Hypothalamus (tissue), 51 donors: ENCODE measurements at places on chromosomes 4 and X.

DNA sequence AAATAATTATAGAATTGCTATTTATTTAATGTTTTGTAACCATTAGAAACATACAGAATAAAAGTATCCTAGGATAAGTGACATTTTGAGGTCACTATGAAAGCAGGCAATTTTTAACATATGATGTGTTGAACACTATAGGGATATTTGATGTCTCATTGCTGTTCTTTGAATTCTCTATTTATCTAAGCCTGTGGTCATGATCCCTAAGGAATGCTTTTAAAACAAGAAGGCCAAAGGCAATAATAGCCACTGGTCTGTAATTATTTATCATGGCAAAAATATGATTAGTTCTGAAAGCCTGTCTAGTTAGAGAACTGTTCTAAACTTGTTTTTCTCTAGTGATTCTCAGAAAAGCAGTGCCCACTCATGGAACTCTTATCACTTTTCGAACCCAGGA is 186.6 kb downstream of the RPA4 start:
- DNase-seq = no peak

DNA sequence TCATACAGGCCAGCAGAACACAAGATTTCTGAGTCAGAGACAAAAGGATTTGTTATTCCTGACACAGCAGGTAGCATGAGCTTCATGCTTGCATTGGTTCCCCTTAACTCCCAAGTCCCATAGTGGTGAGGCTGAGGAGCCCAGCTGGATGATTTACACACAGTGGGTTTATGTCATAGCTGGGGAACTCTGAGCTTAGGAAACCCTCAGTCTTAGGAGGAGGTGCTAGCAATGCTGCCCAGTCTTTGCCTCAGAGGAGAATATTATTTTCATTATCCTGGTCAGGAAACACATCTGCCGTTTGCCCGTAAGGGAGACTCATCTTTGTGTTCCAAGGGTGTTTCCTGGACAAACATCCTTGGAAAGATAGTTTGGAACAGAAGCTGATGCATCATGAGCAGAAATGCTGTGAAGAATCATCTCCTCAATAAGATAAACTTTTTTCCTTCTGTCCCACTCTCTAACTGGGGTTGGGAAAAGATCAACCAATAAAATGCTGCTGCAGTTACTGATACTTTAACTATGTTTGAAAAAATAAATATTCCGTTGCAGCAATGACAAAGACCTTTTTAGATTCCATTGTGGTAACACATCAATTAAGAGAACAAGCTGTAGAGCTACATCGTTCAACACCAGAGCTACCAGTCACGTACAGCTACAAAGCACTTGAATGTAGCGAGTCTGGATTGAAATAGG is 146.8 kb downstream of the DCLK2 start:
- DNase-seq = no peak

- DNase-seq = no peak
Observed at GRCh38 chrX:73563738-73564068, 706 bp downstream of the CHIC1 start.

GRCh38 chrX:20567108-20567507 is 300.4 kb upstream of the RPS6KA3 start:
- DNase-seq = no peak

DNA sequence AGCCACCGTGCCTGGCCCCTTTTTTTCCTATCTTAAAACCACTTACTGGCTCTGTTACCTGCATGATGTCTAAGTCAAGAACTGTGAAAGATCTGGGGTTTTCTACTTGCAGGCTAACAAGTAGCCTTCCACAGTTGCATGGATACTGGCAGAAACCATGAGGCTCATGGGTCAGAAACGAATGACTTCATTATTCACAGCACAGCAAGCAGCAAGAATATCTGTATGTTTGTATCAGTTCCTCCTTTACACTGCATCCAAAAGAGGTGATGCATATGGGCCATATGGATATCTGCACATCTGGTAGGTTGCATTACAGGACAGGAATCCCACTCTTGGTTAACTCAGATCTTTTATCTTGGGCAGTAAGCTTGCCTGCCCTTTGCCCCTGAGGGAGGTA is 154.9 kb upstream of the NUDT6 start:
- DNase-seq = no peak

- DNase-seq = no peak
Observed at GRCh38 chrX:111191598-111191997, 78.7 kb downstream of the CAPN6 start.

GRCh38 chr4:48047421-48047844 is 30.9 kb downstream of the NIPAL1 start:
- no peak for DNase-seq

DNA sequence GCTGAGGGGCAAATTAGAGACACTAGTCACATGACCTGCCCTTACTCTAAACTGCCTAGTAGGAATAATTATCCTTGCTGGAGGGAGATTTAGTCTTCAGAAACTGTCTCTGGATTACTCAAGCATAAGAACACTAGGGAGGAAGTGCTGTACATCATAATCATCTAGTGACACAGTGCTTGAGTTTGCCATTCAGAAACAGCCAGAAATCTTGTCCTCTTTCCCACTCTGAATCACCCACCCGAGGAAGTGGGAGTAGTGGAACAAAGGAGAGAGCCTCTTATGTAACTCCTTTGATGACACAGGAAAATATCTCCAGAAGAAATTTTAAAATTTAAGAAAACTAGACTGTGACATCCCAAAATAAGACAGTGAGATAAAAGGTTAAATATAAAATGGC is 69.3 kb upstream of the PCDH19 start:
- DNase-seq = no peak

- DNase-seq = no peak
Observed at GRCh38 chrX:126376465-126376864, 176.1 kb downstream of the DCAF12L1 start.
